ENCODE measurements at places on chromosomes 7 and 10.
A peak's percentile ranks its signal among the peaks of the same experiment; 100 is the strongest.

DNA sequence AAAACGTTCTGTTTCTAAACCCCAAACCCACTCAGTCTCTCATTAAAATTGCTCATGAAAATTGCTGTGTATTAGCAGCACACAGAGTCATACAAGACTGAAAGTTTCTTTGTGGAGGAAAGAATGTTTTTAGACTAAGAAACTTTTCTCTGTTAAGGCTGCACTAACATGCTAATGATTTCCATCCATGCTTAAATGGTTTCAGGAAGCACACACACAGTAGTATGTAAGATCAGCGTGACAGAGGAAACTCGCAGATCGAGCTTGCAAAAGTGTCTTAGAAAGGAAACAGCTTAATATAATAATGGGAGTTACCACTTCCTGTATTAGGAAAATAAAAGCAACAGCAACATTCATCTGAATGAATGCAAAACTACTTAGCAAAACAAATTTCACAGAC lies 112.7 kb downstream of the ICA1 start:
- no peak for DNase-seq

GRCh38 chr7:151168003-151168786 lies 701 bp upstream of the GBX1 start:
- peak; percentile 60 for DNase-seq

DNA sequence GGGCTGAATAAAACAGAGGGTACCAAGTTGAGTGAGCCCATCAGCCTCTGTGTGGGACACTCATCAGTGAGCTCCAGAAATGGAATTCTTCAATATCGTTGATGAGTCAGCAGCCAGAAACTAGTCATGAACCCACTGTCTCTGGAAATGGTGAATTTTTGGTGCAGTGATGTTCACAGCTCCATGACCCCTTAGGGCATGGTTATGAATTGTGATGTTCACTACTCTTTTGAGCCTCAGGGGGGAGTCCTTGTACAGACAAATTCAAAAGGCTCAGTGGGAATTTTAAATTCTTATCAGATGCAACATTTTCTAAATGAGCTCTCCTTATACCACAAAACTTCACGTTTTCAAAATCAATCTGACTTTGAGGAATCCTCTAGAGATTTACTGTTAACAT lies 335.7 kb downstream of the PHTF2 start:
- peak; percentile 81 for DNase-seq

DNA sequence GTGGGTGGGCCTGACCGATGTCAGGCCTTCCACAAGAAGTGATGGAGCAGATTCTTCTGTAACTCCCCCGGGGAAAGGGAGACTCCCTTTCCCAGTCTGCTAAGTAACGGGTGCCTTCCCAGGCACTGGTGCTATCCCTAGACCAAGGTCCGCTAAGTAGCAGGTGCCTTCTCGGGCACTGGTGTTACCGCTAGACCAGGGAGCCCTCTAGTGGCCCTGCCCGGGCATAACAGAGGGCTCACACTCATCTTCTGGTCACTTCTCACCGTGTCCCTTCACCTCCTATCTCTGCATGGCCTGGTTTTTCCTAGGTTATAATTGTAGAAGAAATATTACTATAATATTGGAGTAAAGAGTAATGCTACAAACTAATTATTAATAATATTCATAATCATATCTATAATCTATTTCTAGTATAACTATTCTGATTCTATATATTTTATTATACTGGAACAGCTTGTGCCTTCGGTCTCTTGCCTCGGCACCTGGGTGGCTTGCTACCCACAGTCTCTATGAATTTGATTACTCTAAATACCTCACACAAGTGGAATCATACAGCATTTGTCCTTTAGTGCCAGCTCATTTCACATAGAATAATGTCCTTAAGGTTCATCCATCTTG lies 1378.7 kb downstream of the XPNPEP1 start:
- DNase-seq = peak; percentile 91

Measured in OCI-M1 (cell line).